D341Med (cell line): ENCODE measurements at places on chromosomes 5 and 9.
A peak's percentile ranks its signal among the peaks of the same experiment; 100 is the strongest.

DNA sequence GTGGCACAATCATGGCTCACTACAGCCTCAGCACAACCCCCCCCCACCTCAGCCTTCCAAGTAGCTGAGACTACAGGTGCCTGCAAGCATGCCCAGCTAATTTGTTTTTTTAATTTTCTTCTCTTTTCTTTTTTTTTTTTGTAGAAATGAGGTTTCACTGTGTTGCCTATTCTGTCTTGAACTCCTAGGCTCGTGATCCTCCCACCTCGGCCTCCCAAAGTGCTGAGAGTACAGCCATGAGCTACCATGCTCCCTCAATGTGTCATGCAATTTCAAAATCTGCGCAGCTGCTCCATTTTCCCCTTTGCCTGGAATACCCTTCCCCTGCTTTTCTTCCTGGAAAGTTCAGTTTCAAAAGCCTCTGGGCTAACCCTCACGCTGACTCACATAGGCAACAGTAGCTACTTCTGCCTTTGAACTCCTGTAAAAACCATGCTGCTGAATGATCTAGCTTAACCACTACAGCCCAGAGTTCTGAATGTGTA, 71.0 kb upstream of the IL7R start:
- DNase-seq = no peak

GRCh38 chr9:129866394-129867135, 31.3 kb downstream of the USP20 start:
- DNase-seq = no peak

GRCh38 chr5:138337685-138338410, at the start of gene FAM53C:
TSS of gene FAM53C (plus strand) at chr5:138338266. CDS start at chr5:138341336, 3,070 bp downstream.
- DNase-seq = peak; percentile 91

- DNase-seq = no peak
Observed at GRCh38 chr9:128159522-128159783, 612 bp upstream of the BBLN start.

- DNase-seq = no peak
Observed at GRCh38 chr5:135429301-135430134, 17.6 kb downstream of the DCANP1 start.

- no peak for DNase-seq
Observed at GRCh38 chr5:103245761-103246160, 12.8 kb upstream of the MACIR start.

GRCh38 chr5:65722575-65723403, 784 bp downstream of the NLN start:
- DNase-seq = peak; percentile 65

- no peak for DNase-seq
Observed at GRCh38 chr5:109192555-109193281, 217.1 kb downstream of the PJA2 start.

- DNase-seq = no peak
Observed at GRCh38 chr5:111425205-111425604, 87.1 kb downstream of the STARD4 start.

DNA sequence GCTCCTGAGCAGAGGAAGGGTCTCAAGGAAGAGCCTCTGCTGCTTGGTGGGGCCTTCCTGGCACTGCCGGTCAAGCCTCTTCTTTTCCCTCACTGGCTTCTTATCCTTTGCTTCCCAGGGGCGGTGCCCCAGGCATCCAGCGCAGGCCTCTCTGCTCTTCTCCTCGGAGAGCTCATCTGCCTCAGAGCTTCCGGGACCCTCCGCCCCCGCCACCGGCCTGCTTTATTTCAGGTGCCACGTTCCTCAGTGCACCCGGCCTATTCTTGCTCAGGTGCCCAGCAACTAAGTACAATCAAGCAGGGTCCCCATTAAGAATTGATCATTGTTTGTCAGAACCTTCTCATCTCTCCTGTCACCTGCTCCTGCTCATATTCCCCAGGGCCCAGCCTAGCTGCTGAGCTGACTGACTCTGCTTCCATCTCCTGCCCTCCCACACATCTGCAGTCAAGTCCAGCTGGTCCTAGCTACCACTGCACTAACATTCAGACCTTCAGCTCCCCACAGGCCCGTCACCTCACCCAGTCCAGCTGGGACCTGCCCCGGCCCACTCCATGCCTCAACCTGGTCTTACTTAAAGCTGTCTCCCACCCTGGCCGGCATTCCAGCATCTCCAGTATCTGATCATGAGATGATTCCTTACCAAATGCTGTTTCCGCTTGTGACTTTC, 114.3 kb upstream of the BOD1 start:
- no peak for DNase-seq

- peak; percentile 94 for DNase-seq
Observed at GRCh38 chr5:14871214-14872069, at the start of gene ANKH. TSS of gene ANKH (minus strand) at chr5:14871778. CDS start at chr5:14871447, 331 bp downstream.

DNA sequence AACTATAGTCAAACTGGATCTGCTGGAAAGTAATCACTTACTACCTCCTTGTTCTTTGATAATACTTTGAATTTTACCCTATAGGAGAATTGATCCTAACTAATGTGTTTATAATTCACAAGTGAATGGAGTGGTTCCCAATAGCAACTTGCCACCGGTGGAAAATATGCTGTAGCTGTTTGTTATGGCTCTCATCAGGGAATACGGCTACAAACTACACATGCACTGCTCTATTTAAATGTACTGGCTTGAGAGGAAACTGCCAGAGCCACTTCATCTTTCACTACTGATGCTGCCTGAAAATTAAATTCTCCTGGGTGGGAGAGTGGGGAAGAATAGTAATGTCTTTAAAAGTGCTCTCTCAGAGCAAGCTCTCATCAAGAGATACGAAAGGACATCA, 448.5 kb upstream of the GRAMD2B start:
- no peak for DNase-seq

DNA sequence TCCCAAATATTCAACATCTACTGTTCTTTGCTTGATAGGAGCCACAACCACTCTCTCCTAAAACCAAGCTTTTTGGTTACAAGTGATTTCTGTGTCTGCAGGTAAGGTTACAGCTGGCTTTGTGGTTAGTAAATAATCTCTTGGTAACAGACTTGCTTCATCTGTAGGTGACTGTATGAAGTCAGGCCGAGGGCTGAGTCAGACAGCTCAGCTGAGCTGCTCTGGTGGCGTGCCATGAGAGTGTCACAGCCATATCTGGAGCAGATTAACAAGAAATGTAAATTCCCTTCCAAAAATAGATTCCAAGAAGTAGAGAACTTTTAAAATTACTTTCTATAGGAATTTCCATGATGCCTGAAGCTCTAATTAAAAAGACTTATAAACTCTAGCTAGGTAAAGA, 23.7 kb upstream of the TAS2R1 start:
- DNase-seq = no peak

GRCh38 chr5:141919218-141920119, 4.2 kb upstream of the DELE1 start:
- no peak for DNase-seq

GRCh38 chr5:54895816-54896341, 89.5 kb downstream of the ESM1 start:
- peak; percentile 46 for DNase-seq

GRCh38 chr5:125712397-125712796, 710.8 kb upstream of the GRAMD2B start:
- DNase-seq = no peak

GRCh38 chr5:137072361-137073115, 426.6 kb downstream of the SPOCK1 start:
- DNase-seq = no peak

DNA sequence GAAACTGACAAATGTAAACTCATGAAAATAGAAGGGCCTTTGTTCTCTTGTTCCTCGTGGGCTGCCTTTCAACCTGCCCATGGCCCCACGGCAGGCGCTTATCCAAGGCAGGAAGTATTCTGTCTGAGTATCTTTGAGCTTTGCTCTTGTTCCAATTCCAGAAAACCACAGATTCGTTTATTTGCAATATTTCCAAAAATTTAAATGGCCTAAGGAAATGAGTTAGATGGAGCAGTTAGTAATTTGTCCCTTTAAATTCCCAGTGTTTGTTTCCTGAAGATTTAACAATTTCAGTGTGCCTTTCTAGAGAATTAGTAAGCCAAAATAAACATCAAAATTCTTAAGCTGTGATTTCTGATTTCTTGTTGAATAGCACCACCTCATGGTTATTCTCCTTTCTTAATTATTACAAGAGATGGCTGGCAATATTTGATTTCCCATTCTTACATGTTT, 299.4 kb upstream of the RASA1 start:
- peak; percentile 11 for DNase-seq

GRCh38 chr5:120533581-120533980, 69.5 kb downstream of the PRR16 start:
- no peak for DNase-seq

- no peak for DNase-seq
Observed at GRCh38 chr5:178421699-178422399, 168.3 kb downstream of the COL23A1 start.

DNA sequence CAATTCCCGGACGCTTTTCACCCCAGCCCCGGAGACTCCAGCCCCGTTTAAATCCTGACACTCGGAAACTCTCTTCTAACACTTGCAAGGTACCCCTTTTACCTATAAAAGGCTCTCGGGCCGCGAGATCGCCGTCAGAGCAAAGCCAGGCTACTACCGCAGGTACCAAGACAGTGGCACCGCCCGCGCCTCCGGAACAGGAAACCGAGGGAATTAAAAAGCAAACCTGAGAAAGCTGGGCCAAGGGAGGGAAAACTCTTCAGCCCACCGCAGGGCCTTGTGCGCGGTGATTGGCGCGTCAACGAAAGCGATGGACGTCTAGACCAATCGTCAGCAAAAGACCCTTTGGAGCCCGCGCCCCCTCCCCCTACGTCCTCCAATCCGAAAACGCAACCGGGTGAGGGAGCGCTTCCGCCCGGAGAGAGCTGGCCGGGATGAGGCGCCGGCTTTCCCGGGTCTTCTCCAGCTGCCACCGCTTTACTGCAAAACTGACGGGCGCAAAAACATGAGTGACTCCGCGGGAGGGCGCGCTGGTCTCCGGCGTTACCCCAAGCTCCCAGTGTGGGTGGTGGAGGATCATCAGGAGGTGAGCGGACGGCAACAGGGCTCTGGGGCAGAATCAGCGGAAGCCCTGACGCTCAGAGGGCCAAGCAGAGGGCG, at the start of the genes C5orf22 and DROSHA:
TSS of gene C5orf22 (plus strand) at position 414 of the 660 bp plus-strand sequence. CDS start at position 506, 92 bp downstream.
TSS of gene DROSHA (minus strand) at position 206 of the 660 bp plus-strand sequence. CDS start 3,034 bp downstream, outside the sequence.
- DNase-seq = peak; percentile 93

DNA sequence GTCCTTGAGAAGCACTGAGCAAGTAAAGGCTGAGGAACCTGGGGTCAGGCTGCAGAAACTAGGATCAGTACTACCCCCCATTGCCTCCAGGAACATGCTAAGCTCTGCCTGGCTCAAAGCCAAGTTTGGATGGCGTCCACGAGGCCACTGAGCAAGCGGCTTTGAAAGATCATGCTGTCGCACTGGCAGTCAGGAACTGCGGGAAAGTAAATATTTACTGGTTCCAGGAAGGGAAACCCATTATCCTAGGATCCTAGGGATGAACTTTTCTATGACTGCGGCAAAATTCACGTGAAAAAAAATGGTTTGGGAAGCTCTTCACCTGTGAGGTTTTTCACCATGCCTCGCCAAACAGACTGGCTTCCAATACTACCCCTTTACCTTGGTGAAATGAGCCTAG, 75.3 kb upstream of the PJA2 start:
- DNase-seq = peak; percentile 51

- DNase-seq = no peak
Observed at GRCh38 chr9:37693260-37693659, 42.5 kb downstream of the FRMPD1 start.

- DNase-seq = no peak
Observed at GRCh38 chr5:120767178-120767820, 303.2 kb downstream of the PRR16 start.

DNA sequence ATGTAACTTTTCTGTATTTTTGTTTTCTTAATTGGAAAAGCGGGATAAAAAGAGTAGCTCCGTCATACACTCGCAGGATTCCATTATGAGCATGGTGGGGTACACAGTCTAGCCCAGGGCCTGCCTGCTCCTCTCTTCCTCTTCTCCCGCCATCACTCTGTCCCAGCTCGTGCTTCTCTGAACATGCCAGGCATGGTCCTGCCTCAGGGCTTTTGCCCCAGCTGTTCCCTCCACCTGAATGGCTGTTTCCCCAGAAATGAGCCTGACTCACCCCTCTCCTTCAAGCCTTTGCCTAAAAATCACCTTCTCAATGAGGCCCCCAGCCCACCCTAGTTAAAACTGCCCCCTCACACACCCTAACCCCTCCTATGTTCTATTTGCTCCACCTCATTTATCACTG, 4.5 kb downstream of the CORO2A start:
- no peak for DNase-seq

DNA sequence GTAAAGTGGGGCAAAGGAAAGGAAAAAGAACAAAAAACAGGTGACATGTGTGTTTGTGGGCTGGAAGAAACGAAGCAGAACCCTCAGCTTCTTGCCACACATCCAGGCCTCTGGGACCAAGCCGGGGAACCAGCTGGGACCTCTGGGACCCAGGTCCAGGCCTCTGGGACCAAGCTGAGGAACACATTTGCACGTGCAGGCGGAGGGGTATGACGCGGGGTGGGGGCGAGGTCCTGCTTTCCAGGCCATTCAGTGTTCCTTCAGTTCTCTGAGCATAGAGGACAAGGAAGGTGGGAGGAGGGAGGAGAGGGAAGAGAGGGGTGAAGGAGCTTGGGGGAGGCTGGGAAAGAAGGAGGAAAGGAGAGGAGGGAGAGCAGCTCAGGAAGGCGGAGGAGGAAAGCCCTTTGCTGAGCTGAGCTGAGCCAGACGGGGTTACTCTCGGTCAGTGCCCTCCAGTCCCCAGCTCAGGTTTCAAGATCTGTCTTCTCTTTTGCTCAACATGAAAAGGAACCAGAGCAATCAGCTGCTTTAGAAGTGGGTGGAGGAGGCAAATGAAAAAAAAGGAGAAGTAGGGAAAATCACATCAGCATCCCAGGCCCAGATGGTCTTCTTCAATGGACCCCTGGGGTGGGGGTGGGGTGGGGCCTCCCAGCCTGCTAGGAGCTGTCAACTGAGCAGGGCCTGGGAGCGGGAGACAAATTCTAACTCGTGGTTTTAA, 59.1 kb downstream of the ABCA1 start:
- DNase-seq = no peak

DNA sequence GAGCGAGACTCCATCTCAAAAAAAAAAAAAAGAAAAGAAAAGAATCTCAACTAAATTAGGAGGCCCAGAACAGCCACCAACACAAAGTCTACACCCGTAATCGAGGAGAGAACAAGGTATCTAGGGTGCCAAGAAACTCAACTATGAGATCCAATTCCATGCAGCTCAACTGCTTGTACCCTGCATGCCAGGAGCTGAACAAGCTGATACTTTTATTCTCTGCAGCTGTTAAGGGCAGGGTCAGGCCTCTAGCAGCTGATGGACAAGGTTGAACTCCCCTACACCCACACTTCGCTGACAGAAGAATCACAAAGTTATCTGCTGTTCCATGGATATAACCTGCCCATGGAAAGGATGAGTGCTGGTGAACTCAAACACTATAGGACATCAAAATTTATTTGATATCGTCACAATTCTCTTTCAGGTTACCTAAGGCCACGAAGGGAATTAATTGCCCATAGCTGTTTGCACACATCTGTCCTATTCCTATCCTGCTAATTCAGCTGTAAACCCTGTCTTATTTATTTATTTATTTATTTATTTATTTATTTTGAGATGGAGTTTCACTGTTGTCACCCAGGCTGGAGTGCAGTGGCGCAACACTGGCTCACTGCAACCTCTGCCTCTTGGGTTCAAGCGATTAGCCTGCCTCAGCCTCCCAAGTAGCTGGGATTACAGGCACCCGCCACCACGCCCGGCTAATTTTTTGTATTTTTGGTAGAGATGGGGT, 20.7 kb downstream of the UBAP2 start:
- no peak for DNase-seq

- no peak for DNase-seq
Observed at GRCh38 chr5:10860645-10861422, 99.8 kb upstream of the DAP start.

- no peak for DNase-seq
Observed at GRCh38 chr9:117796681-117797080, 92.5 kb downstream of the TLR4 start.

- DNase-seq = no peak
Observed at GRCh38 chr9:70405808-70406433, 8.5 kb downstream of the KLF9 start.
